Hepatocyte (in vitro differentiated cells): ENCODE measurements at places on chromosomes 5 and 9.

- no peak for DNase-seq
Observed at GRCh38 chr9:6758248-6758497, 400 bp downstream of the KDM4C start.

DNA sequence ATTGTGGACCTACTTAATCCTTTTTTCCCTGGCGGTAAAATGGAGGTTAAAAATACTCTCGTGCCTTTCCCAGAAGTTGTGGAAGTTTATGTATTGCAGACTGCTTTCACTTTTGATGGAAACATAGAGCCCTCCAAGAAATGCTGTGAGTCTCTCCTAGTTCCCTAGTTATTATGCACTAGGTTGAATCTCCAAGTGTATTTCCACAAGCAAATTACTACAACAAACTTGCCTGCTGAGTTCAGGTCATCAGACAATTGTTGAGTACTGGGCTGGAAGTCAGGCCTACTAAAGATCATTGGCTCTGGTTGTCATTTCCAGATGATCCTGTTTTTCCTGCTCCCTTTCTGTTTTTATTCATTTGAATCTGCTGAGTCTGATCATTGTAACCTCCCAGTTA is 104.1 kb downstream of the CD180 start:
- no peak for DNase-seq

GRCh38 chr5:93054424-93055163 is 526.4 kb downstream of the NR2F1-AS1 start:
- DNase-seq: no peak

DNA sequence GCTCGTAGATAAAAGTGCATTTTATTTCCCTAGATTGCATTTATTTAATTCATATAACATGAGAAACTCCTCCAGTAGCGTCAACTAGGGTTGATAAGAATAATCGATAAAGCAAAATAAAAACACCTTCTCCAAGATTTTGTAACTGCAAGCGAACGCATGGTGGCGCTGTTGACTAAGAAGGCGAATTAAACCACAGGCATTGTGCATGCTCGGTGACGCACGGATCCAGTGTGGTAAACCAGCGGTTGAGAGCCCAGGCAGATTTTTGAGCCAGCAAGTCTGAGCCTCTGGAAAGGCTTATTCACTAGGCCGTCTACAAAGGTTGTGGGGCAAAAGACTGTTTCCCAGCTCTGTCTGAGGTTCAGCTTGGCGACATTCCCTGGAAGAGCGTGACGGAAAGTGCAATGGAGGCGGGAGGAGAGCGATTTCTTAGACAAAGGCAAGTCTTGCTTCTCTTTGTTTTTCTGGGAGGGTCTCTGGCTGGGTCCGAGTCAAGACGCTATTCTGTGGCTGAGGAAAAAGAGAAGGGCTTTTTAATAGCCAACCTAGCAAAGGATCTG is at the start of gene PCDHB3:
Gene PCDHB3 (plus strand): TSS at position 231 of the 563 bp plus-strand sequence. CDS start 177 bp downstream, at position 408.
- DNase-seq: no peak

GRCh38 chr5:113337515-113338415 is 97.0 kb downstream of the TSSK1B start:
- DNase-seq: no peak

GRCh38 chr5:81782811-81783210 is 31.9 kb upstream of the SSBP2 start:
- no peak for DNase-seq

DNA sequence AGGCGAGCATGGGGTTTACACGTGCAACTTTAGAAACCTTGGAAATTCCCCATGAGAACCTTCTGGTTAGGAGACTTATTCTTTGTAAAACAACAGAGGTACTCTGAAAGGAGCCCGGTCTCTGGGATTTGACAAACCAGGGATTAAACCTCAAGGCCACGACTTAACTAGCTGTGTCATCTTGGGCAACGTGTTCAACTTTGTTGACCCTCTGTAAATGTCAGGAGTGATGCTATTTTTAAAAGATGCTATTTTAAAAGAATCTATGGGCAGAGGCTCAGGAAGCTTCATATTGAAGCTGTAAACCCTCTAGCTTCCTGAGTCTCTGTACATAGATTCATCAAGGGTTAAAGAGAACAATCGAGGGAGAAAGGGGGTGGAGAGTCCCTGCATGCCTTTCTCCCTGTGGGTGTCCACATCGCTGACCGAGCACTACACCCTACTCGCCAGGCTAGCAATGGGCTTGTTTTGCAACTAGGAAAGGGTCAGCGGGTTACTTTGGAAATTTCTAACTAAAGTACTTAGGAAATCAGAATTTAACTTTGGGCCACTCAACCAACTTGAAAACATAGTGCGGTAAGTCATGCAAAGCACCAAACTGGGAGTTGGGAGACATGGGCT is 2.1 kb downstream of the SLC36A2 start:
- DNase-seq: no peak

DNA sequence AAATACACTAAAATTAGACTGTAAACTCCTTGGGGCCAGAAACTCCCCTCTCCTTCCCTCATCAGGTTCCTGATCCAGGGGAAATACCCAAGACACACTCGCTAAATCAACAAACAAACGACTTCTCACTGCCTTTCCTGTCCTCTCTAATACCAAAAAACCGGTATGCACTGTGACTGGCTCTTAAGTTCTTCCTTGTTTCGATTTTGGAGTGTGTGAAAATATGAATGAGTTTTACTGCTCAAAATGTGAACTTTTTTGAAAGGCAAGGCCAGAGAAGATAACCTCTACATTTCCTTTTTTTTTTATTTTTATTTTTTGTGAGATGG is 81.1 kb upstream of the EPB41L4B start:
- no peak for DNase-seq

DNA sequence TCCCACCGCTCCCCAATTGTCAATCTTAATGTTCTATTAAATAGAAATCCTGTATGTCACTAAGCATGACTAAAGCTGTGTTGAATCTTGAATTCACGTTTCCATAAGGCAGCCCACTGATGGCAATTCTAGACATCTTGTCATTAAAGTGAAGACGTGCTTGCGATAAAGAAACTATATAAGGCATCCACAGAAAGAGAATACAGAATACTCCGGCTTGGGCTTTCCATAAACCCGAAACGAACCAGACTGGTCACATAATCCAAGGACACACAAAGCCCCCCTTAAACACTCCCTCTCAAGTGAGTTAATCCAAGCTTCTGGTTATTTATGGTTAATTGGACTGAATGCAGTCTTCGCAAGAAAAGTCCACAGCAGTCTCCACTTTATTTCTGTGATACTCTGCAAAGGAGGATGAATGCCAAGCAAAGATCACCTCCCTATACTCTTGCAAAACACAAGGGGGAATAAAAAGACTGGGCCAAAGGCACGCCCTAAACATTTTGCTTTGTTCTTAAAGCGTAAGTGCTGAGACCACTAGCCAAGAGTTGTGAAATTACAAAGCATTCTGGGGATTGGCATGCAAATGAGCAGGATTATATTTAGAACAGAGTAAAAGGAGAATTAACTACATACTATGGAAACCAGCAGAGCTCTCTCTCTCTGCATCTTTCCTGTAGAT is 54.7 kb downstream of the DPYSL3 start:
- DNase-seq: no peak
